Stimulated activated CD8-positive, alpha-beta memory T cell treated with anti-CD3 and anti-CD28 coated beads, Interleukin-12 subunit alpha, Interleukin-12 subunit beta, amount 100 ng/mL, for 4 hours (primary cell): ENCODE measurements at places on chromosomes 16 and 17.

DNA sequence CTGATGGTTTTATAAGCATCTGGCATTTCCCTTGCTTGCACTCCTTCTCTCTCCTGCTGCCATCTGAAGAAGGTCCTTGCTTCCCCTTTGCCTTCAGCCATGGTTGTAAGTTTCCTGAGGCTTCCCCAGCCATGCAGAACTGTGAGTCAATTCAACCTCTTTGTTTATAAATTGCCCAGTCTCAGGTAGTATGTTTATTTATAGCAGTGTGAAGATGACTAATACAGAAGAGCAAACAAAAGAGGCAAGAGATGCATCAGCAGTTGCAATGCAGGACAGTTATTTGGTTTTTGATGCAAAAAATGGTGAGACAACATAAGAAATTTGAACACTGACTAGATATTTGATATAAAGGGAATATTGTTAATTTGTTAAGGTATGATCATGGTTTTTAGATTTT is 16.8 kb downstream of the TMEM100 start:
- no peak for DNase-seq

DNA sequence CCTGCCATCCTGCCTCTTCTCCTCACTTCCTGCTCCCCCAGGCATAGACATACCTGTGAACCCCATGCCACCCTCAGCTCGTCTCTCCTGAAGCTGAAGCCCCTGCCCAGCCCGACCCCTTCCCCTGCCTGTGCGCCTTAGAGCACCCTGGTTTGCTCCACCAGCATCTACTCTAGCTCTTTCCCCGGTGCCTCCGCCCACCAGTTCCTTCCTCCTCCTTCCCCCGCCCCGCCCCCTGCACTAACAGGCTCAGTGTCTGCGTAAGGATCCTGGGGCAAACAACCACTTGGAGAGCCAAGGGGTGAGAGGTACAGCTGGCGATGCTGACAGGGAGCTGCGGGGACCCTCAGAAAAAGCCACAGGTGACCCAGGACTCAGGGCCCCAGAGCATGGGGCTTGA is 1.9 kb downstream of the GPR142 start:
- DNase-seq = peak; percentile 55

DNA sequence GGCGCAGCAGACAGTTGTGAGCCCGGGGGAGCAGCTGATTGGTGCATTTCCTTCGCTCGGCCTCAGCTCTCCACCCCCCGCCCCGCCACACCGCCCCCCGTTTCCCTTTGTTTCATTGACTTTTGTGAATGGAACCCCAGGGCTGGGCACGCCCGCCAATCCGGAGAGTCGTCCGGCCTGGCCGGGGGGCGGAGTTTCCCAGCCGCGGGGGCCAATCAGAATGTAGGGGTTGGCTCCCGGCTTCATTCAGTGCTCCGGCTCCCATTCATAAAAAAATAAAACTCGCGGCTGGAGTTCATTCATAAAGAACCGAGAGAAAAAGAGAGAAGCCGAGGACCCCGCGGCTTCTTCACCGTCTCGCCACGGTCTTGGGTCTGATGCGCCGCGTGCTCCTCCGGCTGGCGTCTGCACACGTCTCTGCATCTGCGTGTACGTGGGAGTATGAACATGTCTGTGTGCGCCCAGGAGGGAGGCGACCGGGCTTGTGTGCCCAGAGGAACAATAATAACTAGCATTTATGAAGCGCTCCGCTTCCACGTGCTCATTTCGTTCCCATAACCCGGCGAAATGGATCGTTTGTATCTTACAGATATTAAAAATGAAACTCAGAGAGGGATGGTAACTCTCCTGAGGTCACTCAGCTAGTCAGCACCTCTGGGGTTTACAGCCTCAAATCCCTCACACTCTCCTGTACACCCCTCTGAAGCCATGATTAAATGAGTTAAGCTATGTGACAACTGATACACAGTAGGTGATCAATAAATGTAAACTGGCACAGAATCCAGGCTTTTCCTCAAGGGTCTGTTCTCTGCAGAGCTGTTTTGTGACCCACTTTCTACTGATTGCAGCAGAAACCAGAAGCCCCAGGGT is at the start of gene ETV4:
ETV4 (minus strand) TSS at position 22 of the 870 bp plus-strand sequence. CDS start 723 bp downstream, outside the sequence.
- peak; percentile 81 for DNase-seq

DNA sequence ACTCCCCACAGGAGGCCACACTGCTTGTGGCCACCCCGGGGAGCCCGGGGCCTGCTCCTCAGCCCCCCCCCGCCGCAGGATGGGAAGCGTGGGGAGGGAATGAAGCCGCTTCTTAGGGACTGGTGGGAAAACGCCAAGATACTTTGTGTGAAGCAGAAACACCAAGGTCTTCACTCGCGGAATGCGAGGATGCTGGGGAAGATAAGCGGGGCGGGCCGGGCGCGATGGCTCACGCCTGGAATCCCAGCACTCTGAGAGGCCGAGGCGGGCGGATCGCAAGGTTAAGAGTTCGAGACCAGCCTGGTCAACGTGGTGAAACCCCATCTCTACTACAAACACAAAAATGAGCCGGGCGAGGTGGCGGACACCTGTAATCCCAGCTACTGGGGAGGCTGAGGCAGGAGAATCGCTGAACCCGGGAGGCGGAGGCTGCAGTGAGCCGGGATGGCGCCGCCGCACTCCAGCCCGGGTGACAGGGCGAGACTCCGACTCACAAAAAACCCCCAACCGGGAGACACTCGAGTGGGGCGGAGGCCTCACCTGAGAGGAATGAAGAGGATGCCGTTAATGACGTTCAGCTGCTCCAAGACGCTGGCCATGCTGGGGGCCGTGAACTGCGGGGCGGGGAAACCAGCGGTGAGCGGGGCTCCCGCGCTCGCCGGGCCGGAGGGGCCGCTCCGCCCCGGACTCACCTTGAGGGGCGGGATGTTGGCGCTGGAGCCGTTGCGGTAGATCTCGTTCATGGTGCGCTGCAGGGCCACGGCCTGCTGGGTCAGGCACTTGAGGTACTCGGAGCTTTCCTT is 20.3 kb downstream of the CLUH start:
- no peak for DNase-seq

DNA sequence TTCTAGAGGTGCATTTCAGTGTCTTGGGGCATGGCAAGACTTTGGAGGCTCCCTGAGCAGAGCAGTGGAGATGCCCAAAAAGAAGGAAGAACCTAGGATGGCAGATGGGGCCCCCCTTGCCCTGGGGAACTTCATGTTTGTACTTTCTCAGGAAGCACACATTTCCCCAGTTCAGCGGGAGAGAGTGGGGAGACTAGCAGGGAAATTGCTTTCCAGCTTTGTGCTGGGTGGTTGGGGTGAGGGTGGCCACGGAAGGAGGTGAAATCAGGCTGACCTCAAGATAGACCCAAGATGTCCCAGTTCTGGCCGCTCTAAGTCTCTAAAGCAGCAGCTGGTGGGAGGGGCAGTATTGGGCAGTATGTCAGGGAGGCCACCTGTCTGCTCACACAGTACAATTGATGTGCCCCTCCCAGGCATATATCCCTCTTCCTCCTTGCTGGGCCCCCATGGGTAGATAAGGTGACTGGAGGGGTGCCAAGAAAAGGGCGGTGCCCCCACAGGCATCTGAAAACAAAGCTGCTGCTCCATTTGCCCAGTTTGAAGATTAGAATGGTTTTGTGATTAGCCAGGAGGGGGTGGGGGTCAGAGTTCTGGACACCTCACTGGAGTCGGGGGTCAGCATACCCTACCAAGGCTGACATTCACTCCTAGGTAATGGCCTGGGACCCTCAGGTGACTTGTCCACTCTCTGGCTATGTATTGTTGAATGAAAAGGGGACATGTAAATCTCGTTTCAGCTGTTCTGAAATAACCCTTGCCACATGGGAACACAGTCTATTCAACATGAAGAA is 17.1 kb upstream of the NAGLU start:
- DNase-seq = no peak

DNA sequence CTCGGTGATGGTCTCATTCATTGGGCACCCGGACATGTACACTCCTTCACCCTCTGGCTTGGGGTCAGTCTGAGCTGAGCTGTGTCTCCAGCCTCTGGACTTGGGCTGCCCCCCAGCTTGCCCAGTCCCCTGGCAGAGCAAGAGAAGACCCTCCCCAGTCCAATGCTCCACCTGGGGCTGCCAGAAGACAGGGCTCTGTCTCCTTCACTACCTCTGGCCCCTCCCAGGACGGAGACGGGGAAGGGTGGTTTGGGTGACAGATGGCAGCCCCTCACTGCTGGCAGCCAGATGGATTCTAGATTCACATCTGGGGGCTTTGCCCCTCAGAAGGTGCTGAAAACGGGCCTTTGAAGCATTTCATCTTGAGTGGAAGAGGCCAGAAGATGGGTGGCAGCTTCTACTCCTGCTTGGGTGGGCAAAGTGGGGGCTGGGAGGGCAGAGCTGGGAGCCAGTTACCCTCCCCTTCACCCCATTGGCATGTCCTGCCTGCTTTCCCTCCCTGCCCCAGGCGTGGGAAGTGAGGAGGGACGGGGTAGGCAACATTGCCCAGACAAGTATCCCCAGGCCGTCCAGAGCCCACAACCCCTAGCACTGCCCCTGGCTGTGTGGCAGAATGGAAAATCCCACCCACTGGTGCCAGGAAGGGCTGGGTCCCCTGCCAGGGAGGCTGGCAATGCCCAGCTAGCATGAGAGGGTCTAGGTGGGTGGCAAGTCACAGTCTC is 13.9 kb downstream of the NGFR start:
- no peak for DNase-seq

GRCh38 chr16:66552286-66553177 is at the start of gene CKLF:
Gene CKLF (plus strand): TSS chr16:66552576. CDS start chr16:66552716, 140 bp downstream.
- peak; percentile 87 for DNase-seq

- DNase-seq = no peak
Observed at GRCh38 chr16:56918467-56919012, 13.4 kb upstream of the HERPUD1 start.

DNA sequence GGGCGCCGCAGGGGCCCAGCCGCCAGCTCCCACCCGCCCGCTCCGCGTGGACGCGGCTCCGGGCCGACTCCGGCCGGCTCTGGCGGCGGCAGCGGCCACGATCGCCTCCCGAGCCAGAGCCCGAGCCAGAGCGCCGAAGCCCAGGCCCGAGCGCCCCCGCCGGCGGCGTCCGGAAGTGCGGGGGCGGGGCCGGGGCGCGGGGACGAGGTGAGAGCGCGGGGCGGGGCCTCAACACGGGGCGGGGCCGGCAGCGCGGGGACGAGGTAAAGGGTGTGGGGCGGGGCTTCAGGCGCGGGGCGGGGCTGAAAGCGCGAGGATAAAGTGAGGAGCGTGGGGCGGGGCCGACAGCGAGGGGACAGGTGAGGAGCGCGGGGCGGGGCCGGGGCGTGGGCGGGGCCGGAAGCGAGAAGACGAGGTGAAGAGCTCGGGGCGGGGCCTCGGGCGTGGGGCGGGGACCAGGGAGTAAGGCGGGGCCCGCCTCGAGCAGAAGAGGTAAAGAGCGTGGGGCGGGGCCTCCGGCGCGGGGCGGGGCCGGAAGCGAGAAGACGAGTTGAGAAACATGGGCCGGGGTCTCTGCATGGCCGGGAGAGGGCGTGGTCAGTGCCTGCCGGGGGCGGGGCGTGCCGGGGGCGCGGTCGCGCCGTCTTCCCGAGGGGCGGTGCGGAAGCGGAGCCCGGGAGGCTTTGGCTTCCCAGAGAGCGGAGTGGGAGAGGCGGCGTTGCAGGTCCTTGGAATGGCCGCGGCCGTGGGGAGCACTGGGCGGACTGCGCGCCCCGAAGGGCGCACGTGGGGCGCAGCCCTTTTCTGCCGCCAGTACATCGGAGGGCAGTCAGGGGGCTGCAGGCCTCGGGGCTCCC is at the start of gene AXIN1:
AXIN1 (minus strand) TSS at position 177 of the 857 bp plus-strand sequence. CDS start 5,698 bp downstream, outside the sequence.
- peak; percentile 100 for DNase-seq

DNA sequence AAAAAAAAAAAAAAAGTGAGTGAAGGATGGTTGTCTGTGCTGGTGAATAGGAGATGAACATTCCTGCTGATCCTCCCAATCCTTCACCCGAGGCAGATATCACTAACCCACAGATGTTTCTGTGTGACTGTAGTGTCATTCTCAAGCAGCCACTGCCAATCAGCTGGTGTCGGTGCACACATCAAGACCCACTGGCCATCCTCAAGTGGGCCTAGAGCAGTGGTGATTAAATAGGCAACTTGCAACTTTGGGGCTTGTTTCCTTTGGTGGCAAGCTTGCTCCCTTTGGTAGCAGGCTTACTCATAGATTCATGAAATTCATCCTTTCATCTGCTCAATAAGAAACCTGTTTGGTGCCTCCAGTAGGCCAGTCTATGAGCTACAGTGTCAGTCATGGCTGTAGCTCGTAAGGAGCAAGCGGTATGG is 51.1 kb upstream of the LGALS9 start:
- no peak for DNase-seq

DNA sequence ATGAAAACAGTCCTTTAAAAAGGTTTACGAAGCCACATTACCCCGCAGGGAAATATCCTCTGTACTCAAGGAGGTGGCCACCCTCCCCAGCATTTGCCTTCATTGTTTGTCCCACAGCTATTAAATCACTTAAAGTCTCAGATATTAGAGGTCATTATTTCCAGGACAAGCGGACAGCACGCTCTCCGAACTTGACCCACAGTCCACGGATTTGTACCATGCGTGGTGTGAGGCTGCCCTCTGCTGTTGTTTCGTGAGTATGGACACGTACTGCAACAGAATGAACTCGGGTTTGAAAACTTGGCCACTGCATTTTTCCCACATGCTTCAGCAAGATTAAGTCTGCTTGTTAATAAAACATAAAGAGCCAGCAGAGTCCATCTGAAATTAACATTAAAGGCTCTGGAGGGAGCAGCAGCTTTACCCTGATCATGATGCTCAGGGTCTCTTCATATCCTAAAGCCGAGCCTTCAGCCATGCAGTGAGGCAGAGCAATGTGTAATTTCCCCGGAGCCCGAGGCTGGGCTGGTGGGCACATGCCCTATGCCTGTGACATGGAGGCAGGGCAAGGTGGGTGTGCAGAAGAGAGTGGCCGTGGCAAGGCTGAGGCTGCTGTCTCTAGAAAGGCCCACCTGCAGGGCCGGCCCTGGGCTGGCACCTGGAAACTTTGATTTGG is 19.7 kb downstream of the MEAK7 start:
- DNase-seq = no peak

DNA sequence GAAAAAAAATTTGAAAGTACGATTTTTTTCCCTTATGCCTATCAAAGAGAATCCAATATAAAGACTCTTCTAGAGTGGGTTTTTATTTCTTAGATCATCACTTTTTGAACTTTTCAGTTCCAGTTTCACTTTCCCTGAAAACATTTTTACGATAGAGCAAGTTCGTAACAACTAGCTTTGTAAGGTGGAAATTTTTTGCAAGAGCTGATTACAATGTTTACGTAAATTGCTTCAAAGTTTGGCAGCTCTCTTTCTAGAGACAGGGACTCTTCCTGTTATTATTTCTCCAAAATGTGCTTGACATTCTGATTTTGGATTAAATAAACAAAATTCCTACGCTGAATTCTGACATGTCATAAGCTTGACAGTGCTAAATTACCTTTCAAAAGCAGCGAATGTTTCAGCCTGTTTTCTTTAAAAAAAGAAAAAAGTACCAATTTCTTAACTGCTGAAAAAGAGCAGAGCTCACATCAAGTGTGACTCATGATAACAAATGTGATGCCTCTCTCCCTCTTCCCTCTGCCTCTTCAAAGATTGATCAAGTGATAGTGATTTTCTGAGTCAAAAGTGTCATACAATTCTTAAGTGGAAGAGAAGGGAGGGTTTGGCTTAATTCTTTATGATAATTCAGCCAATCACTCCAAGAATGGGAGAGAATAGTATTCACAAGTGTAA is 175.2 kb downstream of the KCNJ2 start:
- no peak for DNase-seq

GRCh38 chr16:80298676-80299075 is 242.1 kb upstream of the DYNLRB2 start:
- no peak for DNase-seq
